ENCODE measurements at places on chromosomes 1 and 21. TPM values are rescaled to one million over a fixed set of nuclear protein-coding genes. Genes with fewer than 3 reads are reported as not detected.

HSD3B1 gene
- not detected for total RNA-seq

HEYL gene
- total RNA-seq: 0.07 TPM

OR2T35 gene
- not detected for total RNA-seq

RORC gene
- 1.5 TPM for total RNA-seq

CD5L gene
- not detected for total RNA-seq

MATN1 gene
- total RNA-seq: 1.4 TPM

TDRD5 gene
- not detected for total RNA-seq

- peak; percentile 67 for DNase-seq
Measured at GRCh38 chr1:32240140-32240951, 6.7 kb upstream of the FAM167B start.

DNA sequence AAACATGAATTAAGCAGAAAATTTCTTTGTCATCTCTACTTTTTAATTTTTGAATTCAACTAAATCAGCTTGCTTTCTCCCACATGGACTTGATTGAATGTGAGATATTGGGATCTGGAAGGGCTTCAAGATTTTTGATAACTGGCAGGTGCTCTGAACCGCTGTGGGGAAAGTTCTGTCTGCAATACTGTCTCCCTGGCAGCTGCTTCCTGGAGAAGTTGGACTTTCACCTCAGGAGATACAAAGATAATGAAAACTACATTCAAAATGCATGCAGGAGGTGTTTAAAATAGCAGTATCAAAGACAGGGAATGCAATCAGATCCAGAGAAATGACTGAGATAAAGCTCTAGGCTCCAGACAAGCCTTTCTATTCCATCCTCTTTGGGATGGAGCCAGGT, 338.3 kb downstream of the NEGR1 start:
- DNase-seq: no peak

DNA sequence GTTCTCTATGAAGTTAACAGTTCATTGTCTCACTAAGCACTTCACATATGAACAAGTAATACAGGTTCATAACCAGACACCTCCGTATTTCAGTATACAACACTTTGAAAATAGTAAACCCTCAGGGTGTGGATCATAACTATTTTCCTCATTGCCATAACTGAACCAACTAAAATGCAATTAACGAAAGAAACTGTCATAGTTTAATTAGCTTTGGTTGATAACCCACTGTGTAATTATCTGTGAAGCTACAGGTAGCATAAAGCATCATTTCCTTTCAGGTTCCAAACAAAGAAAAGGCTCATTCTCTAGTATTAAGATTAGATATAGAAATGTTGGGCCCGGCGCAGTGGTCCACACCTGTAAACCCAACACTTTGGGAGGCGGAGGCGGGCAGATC, 58.5 kb downstream of the EIF4G3 start:
- no peak for DNase-seq

GRCh38 chr1:23079025-23079424, 59.8 kb downstream of the KDM1A start:
- no peak for DNase-seq

- DNase-seq: no peak
Measured at GRCh38 chr1:8565802-8566201, 247.9 kb downstream of the SLC45A1 start.

- no peak for DNase-seq
Measured at GRCh38 chr1:233337505-233337904, 10.0 kb downstream of the MAP3K21 start.

- no peak for DNase-seq
Measured at GRCh38 chr1:209203533-209203895, 380.0 kb upstream of the CAMK1G start.

- no peak for DNase-seq
Measured at GRCh38 chr1:245878585-245878984, 628.5 kb downstream of the SMYD3 start.

GRCh38 chr1:237677979-237678378, 212.7 kb downstream of the ZP4 start:
- DNase-seq: no peak

DNA sequence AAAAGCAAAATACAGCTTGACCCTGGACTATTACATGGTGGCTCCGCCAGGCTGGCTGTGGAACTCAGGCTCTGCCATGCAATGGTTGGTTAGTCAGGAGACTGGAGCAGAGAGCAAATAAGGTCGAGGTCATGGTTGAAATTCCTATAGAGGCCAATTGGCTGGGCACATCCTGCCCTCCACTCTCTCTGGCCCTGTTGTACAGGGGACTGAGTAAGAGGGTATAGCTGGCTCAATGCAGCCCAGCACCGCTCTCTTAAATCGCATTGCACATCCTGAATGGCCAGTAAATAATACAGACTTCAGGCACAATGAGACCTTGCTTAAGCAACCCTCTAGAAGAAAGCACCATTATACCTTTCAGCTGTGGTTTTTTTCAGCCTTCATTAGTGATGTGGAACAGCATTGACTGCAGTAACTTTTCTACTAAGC, 59.3 kb upstream of the PPP2R5A start:
- no peak for DNase-seq

- no peak for DNase-seq
Measured at GRCh38 chr1:169115891-169116585, 9.5 kb downstream of the ATP1B1 start.

DNA sequence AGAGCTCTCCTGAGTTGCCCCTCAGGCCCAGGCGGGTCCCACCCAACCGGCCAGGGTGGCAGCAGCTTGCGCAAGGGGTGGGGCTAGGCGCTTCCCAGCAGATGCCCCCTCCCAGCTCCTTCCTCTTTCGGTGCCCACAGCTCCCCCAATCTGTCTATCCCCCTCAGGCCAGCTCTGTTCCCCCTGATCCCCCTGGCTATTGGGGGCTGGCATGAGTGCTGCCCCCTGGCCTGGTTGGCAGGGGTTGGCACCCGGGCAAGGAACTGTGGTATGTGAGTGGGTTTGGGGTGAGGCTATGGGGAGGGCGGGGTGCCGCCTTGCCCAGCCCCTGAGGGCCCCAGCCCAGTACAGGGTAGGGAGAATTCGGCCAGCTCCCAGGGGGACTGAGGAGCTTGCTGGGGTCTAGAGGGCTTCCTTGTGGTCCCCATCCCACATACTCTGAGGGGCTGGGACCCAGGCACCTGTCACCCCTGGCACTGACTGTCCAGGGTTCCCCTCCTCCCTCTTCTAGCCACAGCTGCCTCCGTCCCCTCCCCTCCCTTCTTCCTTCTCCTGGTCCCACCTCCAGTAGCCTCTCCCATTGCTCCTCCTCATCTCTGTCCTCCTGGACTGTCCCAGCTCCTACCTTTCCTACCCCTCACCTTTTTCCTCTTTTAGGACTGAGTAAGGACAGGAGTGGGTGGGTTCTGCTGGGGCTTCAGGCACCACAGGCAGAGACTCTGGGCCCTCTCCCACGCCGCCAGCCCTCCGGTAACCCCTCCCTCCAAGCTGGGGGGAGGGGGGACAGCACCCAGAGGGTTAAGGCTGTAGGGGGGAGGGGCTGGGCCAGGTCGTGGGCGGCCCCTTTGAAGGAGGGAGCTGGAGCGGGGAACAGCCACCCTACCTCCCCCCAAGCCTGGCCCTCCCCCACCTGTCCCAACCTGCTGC, 5.7 kb downstream of the ZBTB7B start:
- DNase-seq: no peak

DNA sequence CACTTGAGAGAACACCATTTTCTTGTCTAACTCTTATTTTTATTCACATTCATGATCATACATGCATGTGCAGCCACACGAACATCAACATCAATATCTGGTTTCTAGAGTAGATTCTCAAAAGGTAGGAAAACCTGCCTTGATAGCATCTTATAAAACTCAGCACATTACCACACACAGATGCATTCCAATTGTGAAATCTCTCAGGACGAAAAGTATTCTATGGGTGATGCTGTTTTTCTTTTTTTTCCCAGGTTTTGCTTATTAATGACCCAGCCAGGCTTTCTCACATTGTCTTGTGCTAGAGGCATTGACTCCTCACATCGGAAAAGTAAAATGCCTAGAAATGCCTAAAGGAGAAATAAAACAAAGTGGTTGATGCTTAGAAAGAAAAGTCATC, 562.8 kb downstream of the KIF26B start:
- DNase-seq: no peak

DNA sequence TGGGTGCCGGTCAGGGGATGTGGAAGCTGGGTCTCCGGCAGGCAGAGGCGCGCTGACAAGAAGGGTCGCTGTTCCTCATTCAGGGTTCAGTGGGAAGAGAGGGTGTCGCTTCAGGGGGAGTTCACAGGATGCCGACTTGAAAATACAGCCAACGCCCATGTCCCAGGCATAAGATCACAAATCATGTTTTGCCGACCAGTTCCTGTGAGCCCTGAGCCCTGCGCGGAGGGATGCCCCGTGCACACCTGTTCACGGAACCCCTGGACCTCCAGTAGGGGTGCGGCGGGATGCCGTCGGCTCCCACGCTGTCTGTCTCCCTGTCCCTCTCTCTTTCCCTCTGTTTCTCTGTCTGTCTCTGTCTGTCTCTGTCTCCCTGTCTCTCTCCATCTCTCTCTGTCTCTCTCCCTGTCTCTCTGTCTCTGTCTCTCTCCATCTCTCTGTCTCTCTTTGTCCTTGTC, 26.8 kb downstream of the TP73 start:
- no peak for DNase-seq

GRCh38 chr1:200724064-200724463, 14.6 kb upstream of the CAMSAP2 start:
- no peak for DNase-seq

- DNase-seq: no peak
Measured at GRCh38 chr1:45848714-45849113, 45.3 kb downstream of the MAST2 start.

DNA sequence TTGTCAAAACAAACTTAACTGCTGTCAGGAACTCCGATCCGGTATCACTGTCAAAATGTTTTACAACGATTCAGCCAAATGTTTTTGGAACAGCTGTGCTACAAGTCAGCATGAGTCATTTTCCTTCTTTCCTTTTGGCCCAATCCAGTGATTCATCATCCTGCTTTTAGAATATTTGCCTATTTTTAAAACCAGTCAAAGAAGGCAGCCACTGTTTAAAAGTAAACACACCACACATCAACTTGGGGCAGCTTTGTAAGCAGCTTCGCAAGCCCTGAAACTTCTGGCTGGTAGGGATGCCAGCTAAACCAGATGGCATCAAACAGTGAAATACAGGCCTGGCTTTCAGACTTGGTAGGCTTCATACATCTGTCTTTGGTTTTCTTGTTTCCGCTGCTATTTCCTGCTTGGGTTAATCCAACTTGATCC, 14.9 kb downstream of the MAP3K7CL start:
- DNase-seq: no peak

DNA sequence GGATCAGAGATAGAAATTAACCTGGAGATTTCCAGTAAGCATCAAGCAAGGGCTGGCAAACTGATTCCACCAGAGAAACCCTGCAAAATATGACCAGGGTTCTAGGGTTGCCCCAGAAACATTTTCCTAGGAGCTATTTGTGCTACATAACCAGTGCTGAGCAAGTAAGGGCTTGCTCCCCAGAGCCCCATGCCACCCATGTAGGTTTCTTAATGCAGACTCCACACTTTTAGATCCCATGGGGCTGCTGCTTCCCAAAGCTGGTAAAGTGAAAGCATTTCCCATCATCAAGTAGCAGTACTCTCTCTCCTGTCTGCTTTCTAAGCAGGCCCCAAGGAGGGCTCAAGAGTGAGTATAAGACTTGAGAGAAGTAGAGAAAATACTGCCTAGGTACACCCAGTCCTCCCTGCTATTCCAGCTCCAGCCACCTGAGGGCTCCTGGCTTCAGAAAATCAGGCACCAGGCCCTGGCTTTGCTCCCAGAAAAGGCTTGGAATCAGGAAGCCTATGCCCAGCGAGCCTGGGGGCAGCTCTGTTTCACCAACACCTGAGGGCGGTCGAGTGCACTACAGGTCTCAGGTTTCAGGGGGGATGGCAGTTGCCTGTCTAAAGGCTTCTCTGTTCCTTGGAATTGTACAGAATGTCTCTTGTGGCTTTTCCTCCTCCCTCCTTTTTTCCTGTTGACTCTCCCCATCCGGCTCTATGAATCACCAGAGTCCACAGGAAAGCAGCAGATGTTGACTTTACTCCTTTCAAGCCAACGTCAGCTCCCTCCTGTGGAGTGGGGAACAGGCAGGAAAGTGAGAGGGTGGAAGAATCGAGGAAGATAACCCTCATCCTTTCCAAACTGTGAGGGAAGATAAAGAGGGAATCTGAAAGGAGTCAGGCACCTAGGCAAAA, 6.2 kb upstream of the ANKRD35 start:
- peak; percentile 77 for DNase-seq

DNA sequence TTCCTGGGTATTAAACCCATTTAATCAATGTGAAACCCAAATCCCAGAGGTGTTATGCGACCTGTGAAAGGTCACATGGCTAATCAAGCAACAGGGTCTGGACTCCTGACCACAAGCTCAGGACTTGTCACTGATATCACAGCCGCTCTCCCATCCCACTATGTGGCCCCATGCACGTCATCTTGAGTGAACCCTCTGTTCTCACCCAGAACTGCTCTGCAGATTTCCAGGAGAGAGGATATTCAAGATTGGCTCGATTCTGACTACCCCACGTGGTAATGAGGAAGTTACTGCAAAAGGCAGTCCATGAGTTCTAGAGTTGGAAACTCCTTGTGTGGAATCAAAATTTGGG, 173.5 kb upstream of the ETV3 start:
- no peak for DNase-seq
